Cerebellar cortex (tissue), 1 donor: ENCODE measurements at places on chromosomes 16 and 17.

GRCh38 chr17:17252149-17252661 lies 15.2 kb upstream of the FLCN start:
- DNase-seq: no peak

DNA sequence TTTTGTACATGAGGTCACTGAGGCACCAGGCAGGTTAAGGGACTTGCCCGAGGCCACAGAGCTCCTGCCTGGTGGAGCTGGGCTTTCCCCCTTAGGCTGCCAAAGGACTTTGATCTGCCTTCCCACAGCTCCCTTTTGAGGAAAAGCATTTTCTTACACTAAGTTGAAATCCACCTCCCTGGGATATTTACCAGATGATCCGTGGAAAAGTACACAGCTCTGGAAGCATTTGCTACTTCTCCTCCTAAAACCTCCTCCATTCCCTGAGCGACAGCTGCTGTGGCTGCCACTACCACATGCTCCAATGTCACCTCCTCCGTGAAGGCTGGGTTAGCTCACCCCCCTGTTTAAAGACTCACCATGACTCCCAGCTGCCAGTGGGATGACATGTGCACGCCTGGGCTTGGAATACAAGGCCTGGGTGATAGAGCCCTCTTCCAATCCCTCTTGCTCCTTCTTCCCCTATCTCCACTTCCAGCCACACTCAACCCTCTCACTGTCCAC lies 1.2 kb upstream of the MPRIP start:
- no peak for DNase-seq

DNA sequence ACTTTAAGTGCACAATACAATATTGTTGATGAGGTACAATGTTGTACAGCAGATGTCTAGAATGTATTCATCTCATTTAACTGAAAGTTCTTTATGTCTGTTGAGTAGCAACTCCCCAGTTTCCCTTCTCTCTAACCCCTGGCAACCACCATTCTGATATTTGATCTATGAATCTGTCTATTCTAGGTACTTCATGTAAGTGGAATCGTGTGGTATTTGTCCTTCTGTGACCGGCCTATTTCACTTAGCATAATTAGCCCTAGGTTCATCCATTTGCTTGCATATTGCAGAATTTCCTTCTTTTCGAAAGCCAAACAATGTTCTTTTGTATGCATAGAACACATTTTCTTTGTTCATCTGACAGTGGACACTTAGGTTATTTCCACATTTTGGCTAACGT lies 10.8 kb downstream of the RGS9 start:
- no peak for DNase-seq

GRCh38 chr16:49698931-49699840 lies 156.7 kb downstream of the ZNF423 start:
- DNase-seq: no peak

- DNase-seq: no peak
Measured at GRCh38 chr17:3882276-3882675, 10.6 kb downstream of the CAMKK1 start.

DNA sequence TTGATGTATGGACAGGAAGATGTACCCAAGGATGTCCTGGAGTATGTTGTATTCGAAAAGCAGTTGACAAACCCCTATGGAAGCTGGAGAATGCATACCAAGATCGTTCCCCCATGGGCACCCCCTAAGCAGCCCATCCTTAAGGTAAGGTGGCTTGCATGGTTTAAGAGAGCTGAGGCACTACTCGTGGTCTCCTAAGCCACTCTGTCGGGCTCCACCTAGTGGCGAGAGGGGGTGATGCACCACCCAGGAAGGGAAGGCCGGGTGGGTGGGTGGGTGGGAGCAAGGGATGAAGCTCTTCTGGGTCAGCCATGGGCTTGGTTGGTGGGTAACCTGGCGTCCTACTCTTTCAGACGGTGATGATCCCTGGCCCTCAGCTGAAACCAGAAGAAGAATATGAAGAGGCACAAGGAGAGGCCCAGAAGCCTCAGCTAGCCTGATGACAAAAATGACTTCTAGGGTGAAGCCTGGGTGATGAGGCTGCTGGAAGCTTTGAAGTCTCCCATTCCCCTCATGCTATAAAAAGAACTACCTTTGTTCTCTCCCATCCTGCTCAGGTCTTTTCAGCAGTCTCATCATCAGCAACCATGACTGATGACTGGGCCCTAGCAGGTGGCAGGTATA lies 21.5 kb downstream of the GPR179 start:
- DNase-seq: peak; percentile 60

GRCh38 chr17:9783050-9783449 lies 8.3 kb downstream of the DHRS7C start:
- DNase-seq: no peak

DNA sequence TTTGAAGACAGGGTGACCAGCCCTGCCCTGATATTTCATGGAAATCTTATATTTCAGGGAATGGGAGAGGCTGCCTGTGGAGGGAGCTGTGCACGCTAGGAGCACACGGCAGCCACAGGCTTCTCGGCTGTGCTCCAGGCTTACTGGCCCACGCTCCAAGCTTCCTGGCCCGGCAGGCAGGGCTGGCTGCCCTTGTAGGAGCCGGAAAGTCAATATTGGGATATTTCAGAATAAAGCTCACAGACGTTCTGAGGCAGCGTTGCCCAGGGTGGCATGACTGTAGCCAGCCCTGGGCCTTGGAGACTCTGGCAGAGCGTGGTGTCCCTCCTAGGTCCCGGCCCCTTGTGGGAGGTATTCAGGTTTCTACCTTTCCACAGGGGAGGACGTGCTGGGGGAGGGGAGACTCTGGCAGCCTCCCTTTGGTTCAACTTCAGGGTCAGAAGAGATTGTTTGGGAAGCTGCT lies 95.6 kb downstream of the NPIPB11 start:
- peak; percentile 47 for DNase-seq

DNA sequence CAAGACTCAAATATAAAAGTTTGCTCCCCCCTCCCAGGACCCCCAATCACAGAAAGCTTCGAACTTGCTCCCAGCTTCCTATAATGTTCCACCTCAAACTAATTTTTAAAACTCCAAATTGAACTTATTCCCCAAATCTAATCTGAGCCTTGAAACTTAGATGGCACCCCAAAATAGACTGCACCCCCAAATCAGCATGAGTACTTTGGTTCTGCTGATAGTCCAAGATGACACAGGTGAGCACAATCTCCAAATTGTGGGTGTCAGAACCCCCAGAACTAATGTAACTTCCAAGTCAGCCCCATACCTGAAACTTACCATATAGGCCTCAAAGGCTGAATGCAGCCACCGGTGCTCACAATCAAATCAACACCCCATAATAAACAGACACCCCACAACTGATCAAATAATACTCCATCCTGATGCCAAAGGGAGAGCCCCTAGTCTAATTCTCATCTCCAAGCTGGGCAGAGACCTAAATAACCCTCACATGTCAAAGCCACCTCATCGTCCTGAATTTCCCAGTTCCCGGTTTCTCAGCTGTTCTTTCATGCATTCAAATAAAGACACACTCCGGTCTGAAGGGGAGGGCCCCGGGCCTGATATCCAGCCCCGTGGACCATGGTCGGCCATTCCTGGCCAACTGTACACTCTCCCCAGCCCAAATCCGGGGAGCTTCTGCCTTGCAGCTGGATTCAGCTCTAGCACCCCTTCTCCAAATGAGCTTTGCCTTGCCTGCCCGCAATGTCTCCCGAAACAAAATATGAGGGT lies 1.8 kb upstream of the BCL6B start:
- DNase-seq: peak; percentile 25

DNA sequence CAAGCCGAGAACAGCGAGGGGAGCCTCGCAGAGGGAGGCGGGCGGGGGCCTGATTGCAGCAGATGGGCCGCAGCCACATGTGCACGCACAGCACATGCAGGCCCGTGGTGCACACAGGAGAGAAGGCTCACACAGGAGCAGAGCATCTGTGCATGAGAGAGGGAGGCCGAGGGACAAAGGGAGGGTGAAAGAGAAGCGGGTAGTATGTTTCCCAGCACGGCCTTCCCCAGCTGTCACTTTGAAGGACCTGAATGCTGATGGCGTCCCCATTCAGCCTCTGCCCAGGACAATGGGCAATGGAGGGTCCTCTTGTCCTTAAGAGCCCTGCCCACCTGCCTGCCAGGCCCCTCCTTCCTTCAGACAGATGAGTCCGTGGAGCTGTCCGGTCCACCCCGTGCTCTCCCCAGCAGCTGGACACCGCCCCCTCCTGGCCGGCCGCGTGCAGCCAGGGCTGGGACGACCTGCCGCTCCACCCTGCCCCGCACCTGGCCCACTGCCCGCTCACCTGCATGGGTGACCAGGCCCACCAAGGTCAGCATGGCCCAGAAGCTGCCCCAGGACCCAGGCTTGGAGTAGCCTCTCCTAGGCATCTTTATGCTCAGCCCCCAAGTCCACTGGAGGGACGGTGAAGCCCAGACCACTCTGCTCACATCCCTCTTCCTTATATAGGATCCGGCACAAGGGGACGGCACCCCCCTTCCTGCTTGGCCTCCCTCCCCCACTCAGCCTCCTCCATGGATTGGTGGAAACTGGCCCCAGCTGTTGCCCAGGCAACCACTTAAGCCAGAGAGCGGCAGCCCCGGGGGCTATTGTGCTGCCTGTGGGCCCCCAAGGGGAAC lies at the start of gene BTBD17:
Gene BTBD17, minus strand, starts transcription at position 639 of the 839 bp plus-strand sequence. Its CDS starts 49 bp downstream, at position 590.
- peak; percentile 22 for DNase-seq

DNA sequence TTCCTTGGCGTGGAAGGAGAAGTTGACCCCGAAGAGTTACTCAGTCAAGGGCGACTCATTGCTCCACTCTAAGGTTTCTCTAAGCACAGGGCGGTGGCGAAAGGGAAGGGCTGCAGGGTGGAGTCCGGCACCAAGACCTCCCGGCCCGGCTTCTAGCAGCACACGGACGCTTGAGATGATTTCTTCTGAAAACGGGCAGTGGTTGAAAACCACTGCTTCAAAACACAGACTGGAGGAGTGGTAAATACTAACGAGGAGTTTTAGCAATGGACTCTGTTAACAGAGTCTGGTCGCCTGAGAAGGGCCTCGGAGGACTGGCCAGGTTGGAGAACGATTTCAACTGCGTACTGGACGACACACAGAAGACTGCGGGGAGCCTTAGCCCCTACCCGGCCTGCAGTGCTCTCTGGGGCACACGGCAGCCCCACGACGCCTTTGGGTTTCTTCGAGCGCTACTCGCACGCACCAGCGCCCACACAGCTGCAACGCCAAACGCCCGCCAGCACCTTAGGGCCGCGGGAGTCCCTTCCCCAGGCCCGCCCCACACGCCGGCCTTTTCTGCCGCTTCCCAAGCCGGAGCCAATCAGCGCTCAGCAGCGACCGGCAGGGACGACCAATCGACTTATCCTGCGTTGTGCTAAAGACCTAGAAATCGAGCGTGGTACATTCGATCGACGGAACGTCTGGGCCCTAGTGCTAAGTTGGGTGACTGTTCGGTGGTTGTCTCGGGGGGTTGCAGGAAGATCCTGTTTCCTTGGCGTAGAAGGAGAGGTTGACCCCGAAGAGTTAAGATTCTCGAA lies 14.4 kb upstream of the CA4 start:
- peak; percentile 97 for DNase-seq

GRCh38 chr17:74080656-74081582 lies 122.6 kb upstream of the RPL38 start:
- no peak for DNase-seq

GRCh38 chr17:34485999-34486398 lies 93.4 kb upstream of the TMEM132E start:
- DNase-seq: no peak

DNA sequence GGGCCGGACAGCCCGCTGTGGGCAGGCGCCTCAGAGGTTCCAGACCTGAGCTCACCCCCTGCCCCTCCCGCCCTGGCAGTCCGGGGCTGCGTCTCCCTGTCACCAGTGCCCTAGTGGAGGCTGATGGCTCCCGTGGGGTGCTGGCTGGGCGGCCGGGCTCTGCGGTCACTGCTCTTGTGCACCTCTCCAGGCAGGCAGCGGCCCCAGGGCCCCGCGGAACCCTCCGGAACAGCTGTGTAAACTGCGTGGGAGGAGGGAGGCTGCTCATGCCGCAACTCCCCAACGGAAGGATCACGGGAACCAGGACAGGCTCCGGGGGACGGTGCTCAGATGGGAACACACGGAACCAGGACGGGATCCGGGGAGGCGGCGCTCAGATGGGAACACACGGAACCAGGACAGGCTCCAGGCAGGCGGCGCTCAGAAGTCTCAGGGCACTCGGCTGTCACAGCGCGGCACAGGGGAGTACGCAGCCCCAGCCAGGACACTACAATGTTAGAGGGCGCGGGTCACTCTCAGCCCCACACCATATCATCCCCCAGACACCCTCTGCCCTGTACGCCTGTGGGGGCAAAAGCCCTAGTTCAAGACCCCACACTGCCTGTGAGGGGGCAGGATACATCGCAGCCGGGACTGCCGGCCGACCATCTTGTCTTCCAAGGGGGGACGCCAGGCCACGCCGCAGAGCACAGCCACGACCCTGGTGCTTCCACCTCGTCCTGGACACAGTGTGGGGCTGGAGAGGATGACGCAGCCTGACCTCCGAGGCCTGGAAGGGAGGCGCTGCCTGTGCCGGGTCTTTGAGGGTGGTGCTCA lies 74.0 kb upstream of the GNG13 start:
- no peak for DNase-seq

DNA sequence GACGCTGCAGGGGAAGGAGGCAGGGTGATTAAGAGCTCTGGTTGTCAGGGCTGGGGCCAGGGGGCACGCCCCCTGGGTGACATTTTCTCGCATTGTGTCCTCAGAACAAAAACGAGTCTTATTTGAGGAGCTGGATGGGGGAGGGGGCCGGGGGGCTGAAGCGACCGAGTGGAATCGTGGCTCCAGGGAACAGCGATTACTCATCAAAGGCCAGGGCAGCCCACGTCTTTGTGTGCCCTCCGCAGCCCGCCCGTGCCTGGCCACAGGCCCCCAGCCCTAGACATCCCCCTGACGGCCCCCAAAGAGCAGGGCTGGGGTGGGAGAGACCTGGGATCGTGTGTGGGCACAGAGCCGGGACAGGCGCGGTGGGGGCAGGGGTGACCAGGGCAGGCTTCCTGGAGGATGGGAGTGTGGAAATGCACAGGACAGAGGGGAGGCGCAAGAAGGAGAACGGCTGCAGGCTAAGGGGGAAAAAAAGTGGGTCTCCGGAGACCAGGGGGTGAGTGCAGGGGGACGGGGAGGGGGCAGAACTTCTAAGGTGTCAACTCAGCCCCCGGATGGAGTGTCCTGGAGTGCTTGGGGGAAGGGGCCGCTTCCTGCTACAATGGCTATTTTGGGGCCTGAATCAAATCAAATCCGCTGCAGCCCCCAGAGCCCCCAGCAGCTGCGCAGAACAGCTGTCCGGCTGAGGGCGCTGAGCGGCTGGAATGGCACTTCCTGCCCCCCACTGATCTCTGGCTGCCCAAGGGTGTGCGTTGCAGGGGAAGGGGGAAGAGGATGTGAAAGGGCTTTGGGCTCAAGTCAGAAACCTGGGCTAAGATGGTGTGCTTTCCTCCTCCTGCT lies 24.0 kb upstream of the PHB1 start:
- no peak for DNase-seq

DNA sequence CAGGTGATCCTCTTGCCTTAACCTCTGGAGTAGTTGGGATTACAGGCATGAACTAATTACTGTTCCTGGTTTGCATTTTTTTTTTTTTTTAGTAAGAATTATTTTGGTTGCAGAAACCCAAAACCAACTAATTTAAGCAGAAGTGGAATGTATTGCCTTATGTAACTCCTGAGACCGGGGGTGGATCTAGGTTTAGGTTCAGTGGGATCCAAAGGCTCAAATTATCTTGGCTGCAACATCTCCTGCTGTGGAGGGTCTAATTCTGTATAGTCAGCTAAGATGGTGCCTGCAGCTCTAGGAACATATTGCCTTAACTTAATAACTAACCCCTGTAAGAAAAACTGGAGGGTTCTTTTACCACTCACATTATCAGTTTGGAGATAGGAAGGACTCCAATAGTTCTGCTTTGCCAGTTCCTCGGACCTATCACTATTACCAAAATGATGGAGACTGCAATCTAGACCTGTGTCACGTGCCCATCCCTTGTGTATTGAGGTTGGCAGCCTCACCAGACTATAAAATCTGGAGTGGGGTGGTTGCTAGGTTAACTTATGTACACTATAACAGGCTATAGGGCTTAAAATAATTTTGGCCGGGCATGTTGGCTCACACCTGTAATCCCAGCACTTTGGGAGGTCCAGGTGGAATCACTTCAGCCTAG lies 8.5 kb downstream of the SNTB2 start:
- DNase-seq: no peak
